ENCODE measurements at places on chromosomes 2 and 18.

- ATAC-seq, result no peak
Measured at GRCh38 chr2:43824951-43825493, 13.6 kb downstream of the ABCG5 start.

GRCh38 chr2:144357623-144358373, 162.1 kb downstream of the ZEB2 start:
- ATAC-seq, result peak; percentile 97

GRCh38 chr2:170222298-170222697, 44.4 kb downstream of the MYO3B start:
- ATAC-seq, result peak; percentile 29

DNA sequence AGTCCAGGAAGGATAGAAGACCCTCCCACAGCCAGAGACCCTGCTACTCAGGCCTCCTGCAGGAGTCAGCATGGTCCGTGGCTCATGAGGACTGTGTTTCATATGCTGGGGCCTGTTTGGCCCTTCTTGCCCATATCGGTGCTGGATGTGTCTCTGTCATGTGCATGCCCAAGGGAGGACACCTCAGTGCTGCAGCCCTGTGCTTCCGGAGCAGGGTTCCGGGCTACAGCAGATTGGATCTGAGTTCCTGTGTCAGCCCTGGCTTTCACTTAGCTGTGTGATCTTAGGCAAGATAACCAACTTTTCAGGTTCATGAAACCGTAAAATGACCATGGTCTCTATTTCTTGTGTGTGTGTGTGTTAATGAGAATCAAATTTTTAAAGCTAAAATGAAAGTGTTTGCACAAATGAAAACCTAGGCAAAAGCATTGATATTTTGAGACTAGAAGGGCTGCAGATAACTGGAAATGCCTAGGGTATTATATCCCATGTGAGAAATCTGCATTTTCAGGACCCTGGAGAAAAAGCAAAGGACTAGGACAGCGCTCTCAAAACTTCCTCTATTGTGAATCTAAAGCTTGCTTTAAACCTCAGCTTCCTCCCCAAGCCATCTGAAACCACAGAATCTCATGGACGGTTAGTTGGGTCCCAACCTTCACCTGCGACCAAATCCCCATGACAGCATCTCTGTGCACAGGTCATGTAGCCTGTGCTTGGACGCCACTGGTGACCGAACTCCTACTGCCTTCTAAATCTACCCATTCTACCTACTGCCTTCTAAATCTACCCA, 58.8 kb upstream of the CAPN13 start:
- no peak for ATAC-seq

DNA sequence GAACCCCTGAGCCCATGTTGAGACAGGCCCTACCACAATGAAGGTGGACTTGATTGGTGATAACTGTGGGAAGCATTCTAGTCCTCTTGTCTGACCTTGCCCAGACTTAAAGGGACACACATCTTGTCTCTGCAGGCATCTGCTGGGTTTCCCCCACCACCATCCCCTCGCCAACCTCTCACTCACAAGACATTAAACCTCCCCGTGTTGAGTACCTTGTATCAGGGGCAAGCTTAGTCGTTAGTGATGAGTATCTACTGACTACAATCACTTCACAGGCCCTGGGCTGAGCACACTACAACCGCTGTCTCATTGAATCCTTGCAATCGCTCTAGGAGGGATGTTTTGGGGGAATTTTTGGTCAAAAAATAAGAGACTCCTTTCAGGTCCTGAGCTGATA, 86.0 kb downstream of the ICOS start:
- ATAC-seq, result no peak

GRCh38 chr2:48207851-48208250, 301.6 kb upstream of the FBXO11 start:
- ATAC-seq, result no peak

GRCh38 chr18:58298251-58299134, 254.5 kb downstream of the NEDD4L start:
- no peak for ATAC-seq

DNA sequence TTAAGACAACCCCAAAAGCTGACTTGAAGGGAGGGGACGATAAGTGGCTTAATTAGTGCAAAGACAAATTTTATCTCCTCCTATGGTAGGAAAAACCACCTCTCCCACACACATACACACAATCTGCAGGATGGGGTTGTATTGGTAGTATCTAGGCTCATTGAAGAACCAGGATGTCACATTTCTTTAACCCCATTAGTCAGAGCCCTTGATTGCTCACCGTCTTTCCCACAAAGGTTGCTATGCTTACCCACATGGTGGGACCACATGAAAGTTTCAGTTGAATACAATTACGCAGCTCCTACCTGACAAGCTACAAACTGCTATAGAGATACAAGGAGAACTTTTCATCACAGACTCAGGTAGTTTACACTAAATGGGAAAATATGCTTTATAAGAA, 765.0 kb upstream of the CELF4 start:
- ATAC-seq, result no peak

GRCh38 chr2:110881908-110882307, 149.5 kb downstream of the ACOXL start:
- no peak for ATAC-seq

DNA sequence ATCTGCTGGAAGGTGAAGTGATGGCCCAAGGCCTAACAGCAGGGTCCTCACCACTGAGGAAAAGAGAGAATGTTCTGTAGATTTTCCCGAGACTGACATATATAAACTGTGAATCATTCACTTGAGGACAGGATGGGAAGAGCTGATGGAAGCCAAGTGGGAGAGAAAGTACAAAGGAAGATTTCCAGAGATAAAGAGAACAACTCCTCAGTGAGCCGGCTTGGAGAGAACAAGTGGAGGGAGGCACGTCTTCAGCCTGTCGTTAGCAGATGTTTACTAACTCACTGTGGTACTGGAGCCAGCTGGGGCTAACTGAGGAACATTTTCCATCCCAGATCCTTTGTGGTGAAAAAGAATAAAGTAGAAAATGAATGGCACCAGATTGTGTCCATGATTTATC, 552.9 kb upstream of the TNP1 start:
- peak; percentile 81 for ATAC-seq

DNA sequence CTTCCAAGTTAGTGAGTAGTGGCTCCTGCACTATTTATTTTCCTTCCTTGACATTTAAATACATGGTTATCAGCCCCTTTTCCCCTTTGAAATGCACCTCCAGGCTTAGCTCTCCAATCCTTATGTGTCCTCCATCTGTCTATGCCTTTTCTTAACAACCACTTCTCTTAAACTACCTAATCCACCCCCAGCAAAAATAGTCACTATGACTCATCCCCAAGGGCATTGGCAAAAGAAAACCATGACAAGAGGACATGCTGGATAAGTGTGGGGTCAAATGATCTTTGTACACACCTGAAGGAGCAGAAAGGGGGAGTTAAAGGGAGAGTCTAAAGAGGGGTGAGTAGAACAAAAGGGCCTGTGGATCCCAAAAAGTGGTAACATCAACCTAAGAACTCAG, 127.2 kb downstream of the ANKRD44 start:
- no peak for ATAC-seq

DNA sequence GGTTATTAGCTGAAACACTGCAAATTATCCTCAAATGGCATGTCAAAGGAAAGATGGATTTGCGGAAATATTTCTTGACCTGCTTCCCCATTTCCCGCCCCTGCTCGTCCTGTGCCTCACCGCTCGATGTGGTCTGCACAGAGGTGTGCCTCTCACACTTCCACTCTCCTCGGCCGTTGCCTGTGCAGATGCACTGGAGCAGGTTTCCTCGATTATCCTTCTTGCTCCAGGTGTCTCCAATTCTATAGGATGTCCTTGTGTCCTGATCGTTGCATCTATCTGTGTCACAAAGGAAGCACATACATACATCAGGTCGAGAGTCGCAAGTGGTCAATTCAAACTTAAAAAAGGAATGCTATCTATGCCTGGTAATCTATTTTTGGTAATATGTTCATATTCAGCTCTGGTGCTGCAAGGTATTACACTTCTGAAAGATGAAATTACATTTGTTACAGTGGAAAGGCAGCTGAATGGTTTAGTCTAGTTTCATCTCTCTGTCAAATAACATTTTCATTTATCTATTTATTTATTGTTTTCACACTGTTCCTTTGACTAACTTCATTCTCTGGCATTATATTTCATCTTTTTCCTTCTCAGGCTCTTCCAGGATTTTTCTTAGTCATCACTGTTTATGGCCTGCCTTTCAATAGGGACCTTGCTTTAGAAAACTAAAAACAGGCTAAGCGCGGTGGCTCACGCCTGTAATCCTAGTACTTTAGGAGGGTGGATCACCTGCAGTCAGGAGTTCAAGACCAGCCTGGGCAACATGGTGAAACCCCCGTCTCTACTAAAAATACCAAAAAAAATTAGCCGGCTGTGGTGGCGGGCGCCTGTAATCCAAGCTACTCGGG, 7.6 kb downstream of the FN1 start:
- ATAC-seq, result no peak

DNA sequence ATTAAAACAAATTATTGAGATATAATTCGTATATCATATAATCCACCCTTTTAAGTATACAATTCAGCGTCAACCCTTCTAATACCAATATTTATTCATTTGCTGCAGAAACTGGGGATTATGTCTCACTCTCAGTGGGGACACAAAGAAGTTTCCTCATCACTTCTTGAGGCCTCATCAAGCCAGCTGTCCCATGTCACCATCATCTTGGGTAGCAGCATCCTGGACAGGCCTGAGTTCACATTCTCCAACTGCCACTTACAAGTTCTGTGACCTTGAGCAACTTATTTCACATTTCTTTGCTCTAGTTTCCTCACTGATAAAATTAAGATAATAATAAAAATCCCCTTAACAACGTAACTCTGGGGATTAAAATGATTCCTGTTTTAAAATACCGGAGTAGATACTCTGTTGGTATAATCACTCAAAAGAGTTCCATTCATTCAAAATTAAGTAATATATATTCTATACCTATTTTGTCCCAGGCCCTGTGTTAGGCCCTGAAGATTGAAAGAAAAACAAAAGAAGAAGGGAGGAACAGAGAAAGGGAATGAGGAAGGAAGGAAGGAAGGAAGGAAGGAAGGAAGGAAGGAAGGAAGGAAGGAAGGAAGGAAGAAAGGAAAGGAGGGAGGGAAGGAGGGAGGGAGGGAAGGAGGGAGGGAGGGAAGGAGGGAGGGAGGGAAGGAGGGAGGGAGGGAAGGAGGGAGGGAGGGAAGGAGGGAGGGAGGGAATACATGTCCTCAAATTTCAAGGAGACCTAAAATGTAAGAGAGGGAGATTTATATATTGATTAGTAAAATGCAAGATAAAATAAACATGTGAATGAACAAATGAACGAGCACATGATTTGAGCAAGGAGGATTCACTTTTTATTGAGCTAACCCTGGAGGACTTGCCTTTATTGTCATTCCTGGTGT, 42.4 kb downstream of the NCKAP5 start:
- ATAC-seq, result no peak

GRCh38 chr2:199975273-199975895, 20.0 kb downstream of the MAIP1 start:
- no peak for ATAC-seq

- no peak for ATAC-seq
Measured at GRCh38 chr2:184769686-184770085, 171.4 kb downstream of the ZNF804A start.

DNA sequence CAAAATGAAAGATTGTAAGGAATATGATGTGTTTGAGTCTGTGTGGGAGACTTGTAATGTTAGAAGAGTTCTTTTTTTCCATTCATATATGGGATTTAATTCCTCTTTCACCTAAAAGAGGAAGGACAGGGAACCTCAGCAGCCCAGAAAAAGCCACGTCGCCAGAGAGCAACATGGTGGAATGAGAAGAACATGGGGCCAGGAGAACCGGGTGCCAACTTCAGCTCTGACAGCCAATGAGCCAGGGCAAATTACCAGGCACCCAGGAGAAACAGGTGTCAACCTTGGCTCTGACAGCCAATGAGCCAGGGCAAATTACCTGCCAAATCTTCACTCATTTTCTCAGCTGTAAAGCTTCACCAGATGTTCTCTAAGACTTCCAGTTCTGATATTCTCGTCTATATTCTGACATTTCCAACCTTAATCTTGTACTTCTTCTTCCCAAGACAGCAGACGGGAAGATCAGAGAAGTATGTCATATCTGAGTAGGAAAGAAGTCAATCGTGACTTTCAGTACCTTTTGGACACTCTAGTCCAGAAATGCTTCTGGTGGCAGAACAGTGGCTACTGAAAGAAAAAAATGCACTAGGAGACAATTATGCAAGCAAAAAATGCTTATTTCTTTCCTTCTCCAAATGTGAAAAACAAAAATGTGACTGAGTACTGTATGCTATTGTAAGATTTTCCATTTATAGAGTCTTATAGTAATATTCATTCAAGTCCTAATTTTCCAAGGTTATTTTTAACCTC, 79.2 kb upstream of the COL5A2 start:
- ATAC-seq, result no peak

DNA sequence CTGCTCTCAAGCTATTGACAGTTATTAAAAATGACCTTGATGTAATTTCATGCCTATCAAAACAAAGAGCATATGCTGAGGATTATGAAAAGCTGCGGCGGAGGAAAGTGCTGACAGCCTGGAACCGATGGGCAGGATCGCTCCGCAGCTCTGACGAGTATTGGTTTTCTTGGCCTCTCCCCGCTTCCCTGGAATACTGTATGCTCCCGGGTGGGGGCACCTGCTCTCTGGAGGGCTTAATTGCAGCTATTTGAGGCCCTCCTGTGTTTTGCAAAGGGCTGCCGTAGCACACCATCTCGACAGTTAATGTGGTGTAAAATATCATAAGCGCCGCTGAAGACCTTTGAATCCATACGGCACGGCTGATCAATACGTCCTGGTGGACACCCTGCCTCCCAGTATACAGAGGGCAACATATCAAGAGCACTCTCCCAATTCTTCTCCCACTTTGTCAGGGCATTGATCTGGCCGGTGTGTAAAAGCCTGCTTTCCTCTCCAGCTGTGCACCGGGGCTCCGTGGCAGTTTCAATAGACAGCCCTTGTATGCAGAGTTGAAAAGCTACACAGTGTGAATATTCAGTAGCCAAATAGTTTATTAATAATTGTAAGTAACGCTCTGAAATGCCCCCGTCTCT, 662.4 kb downstream of the GALR1 start:
- ATAC-seq, result no peak

DNA sequence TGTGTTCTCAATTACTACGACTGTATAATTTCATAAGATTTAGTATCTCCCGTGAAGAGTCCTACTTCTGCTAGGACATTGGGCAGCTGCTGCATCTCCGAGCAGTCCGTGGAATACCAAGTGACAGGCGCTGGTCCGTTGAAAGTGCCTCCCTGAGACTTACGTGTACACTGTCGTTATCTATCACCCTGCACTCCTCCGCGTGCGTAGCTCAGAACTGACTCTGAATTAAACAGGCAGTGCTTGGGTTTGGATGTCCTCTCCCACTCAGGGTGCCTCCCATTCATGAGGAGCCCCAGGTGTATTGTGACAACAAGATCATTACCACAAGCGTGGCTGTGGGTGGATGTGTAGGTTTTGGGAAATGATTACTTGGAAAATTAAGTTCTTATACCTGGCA, 148.4 kb downstream of the SH3RF3 start:
- ATAC-seq, result no peak

DNA sequence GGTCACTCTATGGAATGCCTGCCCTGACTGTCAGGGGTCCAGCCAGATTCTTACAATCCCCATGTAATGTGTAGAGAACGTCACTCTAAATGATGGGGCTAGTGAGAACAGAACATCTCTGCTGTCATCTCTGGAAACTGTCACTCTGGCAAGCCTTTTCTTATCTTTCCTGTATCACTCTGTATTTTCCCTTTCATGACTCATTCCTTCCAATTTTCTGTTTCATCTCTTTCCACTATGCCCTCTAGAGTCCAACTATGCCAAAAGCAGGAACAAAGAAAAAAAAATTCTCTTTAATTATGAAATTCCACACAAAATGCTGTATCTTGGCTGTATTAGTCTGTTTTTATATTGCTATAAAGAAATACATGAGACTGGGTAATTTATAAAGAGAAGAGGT, 608.8 kb downstream of the ADCYAP1 start:
- no peak for ATAC-seq

- no peak for ATAC-seq
Measured at GRCh38 chr18:22489704-22490103, 72.0 kb upstream of the CTAGE1 start.

Data from SK-N-SH treated with all-trans-retinoic acid at 6 μM for 48 hours (cell line).